ENCODE measurements at places on chromosomes 11 and 22.

GRCh38 chr11:18066626-18067025, 20.6 kb upstream of the TPH1 start:
- DNase-seq = no peak

GRCh38 chr11:90874986-90875385, 652.1 kb upstream of the CHORDC1 start:
- no peak for DNase-seq

DNA sequence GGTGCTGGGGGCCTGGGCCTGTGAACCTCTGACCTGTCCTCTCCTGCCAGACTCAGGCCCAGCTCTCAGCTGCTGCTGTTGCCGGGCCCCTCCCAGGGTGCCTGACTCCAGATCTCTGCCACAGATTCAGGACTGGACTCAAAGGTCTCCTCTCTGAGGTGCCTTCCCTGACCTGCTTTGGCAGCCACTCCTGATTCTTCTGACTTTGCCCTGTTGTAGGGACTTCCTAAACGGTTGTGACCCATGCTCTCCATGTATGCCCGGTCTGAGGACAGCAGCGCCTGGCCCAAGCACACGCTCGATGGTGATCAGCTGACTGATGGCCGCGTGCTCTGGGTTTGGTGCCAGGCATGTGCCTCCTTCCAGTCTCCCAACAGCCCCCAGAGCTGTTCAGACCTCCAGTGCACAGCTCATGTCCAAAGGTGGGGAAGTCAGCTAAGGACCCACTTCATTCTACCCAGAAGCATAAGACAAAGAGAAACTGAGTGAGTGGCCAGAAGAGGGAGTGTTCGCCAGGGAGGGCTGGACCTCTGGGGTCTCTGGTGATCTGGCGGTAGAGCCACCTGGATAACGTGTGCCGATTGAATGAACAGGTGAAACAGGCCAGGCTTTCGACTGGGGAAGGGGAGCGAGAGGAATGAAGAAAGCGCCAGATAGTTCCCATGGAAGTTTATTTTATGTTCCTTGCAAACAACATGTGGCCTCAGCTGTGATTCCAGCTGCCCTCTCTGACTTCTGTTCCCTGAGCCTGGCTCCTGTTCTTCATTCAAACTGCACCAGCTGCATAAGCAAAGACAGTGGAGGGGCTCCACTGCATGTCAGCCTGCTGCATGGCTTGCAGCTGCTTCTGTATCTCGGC, 8.1 kb upstream of the TOP3B start:
- DNase-seq = no peak

- no peak for DNase-seq
Measured at GRCh38 chr11:110468121-110468520, 38.4 kb downstream of the FDX1 start.

GRCh38 chr11:129374993-129375750, 476 bp upstream of the BARX2 start:
- DNase-seq = no peak

GRCh38 chr11:93370260-93370659, 39.7 kb downstream of the DEUP1 start:
- DNase-seq = no peak

DNA sequence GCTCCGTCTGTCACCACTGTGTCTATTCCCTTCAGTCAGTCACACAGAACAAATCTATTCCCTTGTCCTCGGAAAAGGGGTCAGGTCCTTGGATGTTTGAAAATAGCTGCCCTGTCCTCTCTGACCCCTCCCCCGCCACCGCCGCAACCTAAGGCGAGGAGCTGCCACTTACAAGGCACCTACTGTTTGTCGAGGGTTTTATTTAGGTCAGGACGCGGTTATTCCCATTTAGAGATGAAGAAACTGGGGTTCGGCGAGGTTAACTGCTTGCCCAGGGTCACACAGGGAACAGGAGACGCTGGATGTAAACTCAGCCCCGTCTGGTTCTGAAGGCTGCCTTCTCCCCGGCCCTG, 1468.1 kb downstream of the BRD1 start:
- no peak for DNase-seq

GRCh38 chr11:109853156-109853776, 239.9 kb upstream of the ZC3H12C start:
- DNase-seq = peak; percentile 67

GRCh38 chr11:104199053-104199452, 35.1 kb upstream of the PDGFD start:
- no peak for DNase-seq

GRCh38 chr11:58254936-58255335, 13.1 kb downstream of the OR10W1 start:
- DNase-seq = no peak

DNA sequence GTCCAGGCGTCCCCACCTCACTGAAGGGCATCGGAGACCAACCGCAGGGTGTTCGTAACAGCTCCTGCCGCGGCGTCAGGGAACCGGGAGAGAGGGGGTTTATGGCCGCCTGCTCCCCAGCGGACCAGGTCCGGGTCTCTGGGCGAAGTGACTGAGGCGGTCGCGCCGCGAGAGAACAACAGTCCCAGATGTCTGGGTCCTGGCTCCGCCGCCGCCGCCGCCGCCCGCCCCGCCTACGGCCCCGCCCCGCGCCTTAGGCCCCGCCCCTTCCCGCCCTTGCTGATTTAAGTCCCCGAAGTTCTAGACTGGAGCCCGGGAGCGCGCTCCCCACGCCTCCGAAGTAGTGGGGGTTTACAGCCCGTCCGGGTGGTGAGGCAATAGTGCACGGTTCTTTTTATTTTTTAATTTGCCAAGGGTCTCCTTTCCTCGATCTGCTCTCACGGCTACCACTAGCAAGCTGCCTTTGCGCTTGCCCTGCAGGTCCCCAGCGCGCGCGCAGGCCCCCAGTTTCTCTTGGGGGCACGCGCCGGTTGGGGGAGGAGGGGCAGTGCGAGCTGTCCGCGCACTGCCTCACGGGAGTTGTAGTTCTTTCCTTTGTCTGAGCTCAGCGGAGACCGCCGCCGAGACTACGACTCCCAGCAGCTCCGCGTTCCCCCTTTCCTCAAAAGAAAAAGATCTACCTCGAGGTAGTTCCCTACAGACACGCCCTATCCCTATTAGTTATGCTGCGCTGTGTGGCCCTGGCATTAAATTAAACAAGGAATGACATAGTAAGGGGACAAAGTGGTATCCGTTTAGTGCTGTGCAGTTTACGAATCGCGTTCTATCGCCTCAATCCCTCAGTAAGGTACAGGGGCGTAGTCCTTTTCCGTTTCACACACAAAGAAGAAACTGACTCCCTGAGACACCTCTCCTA, at the start of gene PGM2L1:
Gene PGM2L1, minus strand, starts transcription at position 190 of the 916 bp plus-strand sequence. CDS start 272 bp downstream, outside the sequence.
- DNase-seq = peak; percentile 94

GRCh38 chr11:113577356-113578032, 102.3 kb upstream of the DRD2 start:
- no peak for DNase-seq

DNA sequence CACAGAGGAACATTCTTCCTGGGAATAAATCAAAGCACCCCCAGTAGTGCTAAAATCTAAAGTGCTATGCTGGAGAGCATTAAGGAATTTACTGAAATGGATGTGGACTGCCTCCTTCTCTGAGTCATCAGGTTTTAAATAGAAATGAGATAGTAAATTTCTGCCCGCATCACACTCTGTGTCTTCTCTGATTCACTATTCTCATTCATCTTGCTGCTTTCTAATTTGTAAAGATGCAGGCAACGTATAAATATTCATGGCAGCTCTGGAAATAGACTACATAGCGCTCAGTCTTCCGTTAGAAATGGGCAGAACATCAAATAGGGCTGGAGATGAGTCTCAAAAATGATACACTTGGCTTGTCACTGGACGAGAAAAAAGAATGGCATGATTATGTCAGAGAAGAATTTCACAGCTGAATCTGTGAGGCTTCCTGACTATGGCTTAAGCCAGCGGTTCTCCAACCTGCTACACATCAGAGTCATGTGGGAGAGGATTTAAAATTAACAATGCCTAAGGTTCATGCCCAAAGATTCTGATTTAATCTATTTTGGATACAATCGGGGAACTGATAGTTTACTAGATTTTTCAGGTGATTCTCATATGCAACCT, 178.2 kb downstream of the LRRC4C start:
- no peak for DNase-seq

- DNase-seq = no peak
Measured at GRCh38 chr11:23961503-23962338, 535.1 kb upstream of the LUZP2 start.

DNA sequence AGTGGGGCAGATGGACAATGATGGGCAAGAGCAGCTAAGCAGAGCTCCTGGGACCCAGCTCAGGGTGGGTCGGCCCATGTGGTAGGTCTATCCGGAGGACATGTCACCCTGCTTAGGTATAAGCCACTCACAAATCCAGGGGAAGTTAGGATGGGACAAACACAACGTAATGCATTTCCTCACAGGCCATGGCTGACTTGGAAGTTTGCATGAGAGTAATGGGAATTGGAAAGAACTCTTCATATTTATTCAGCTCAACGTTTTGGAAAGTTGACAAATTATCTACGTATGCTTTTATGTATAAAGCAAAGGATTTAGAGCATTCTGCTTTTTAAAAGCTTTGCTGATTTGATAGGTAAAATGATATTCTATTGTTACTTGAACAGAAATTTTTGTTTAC, 74.9 kb downstream of the SMCO4 start:
- DNase-seq = no peak

DNA sequence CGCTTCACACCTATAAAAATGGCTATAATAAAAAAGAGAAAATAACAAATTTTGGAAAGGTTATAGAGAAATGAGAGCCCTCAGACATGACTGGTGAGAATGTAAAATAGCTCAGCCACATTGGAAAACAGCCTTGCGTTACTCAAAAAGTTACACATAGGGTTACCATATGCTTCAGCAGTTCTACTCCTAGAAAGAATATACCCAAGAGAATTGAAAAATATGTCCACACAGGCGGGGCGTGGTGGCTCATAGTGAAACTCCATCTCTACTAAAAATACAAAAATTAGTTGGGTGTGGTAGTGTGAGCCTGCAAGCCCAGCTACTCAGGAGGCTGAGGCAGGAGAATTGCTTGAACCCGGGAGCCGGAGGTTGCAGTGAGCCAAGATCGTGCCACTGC, 7.6 kb upstream of the JHY start:
- no peak for DNase-seq

DNA sequence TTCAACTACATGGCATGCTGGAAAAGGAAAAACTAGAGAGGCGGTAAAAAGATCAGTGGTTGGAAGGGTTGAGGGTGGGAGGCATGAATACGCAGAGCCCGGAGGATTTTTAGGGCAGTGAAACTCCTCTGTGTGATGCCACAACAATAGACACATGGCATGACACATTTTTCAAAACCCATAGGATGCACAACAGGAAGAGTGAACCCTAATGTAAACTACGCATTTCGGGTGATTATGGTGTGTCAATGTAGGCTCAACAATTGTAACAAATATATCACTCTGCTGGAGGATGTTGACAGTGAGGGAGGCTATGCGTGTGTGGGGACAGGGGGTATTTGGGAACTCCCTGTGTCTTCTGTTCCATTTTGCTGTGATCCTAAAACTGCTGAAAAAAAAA, 15.7 kb upstream of the FAM83F start:
- DNase-seq = no peak

Measured in inflammatory macrophage (primary cell).